ENCODE measurements at places on chromosomes 1 and 21.
A peak's percentile ranks its signal among the peaks of the same experiment; 100 is the strongest.

GRCh38 chr1:171718216-171718615, 23.6 kb downstream of the VAMP4 start:
- DNase-seq: no peak

GRCh38 chr1:223837206-223837605, 8.5 kb downstream of the TP53BP2 start:
- no peak for DNase-seq

- DNase-seq: no peak
These were observed 38.2 kb upstream of the FAM89A start for GRCh38 chr1:231078250-231078649.

DNA sequence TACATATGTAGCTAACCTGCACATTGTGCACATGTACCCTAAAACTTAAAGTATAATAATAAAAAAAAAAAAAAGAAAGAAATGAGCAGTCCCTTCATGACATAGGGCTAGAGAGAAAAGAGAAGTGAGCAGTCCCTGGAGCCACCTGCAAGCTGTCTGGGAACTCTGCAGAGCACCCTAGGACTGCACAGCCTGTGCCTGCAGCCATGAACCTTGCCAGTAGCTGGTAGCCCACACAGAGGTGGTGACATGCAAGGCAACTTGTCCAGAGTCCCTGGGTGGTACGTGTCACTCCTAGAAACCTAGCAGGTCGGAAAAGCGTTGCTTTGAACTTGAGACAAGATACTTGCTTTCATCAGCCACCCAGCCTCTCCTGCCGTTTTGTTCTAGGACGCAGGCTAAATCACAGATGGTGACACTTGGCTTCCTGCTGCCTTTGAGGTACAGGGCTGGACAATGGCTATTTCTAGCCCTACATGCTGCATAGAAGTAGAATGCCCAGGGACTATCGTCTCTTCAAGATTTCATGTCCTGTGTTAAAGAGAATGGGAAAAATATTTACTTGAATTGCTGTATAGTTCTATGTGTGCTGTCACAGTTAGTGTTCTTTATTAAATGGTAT, 260.9 kb downstream of the LTN1 start:
- no peak for DNase-seq

GRCh38 chr1:59355361-59355760, 58.5 kb downstream of the FGGY start:
- DNase-seq: no peak

- no peak for DNase-seq
These were observed 9.4 kb upstream of the UAP1 start for GRCh38 chr1:162551969-162552683.

DNA sequence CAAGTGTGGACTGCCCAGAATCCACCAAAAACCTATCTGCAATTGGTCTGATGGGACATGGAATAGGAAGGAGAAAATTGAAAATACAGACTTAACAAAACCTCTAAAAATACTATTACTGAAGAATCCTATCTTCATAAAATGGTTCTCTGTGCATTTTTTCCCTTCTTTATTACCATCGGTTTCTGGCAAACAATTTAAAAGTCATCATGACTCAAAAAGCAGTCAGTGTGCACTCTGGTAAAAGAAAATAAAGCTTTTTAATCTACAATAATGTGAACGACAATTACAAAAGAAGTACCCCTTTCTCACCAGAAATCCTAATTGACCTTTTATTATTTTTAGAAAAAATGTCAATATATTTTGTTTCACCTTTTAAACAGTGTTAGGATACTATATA, 186.3 kb downstream of the TPR start:
- no peak for DNase-seq

DNA sequence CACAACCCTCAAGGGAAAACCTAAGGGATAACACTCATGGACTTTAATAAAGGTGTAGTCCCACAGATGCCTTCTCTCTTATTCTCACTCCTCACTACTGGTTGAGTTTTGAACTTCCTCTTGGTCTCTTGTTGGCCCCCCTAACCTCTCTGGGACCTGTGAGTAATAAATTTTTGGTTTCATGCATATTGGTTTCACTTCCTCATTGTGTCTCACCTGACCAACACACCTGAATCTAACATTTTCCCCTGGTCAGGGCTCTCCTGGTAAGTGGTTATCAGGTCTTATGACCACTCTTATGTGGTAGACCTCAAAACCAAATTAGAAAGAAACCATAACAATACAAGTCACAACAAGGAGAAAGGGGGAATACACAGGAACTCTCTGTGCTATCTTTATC, 60.5 kb upstream of the PRMT6 start:
- DNase-seq: no peak

DNA sequence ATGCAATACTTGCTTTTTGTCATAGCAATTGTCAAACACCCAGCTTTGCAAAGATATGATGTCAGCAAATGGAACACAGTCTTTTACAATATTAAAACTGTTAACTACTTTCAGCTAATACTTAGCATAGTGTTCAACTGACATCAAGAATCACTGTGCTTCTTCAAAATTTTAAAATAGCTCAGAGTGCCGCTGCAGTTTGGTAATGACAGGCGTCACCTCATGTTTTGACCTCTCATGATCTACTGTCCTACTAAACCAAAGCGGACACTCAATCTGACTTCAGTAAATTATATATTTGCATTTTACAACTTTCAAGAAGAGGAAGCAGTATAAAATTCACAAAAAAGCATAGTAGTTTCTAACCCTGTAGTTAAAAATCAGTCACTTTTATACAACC, 2.0 kb downstream of the FMO1 start:
- no peak for DNase-seq

DNA sequence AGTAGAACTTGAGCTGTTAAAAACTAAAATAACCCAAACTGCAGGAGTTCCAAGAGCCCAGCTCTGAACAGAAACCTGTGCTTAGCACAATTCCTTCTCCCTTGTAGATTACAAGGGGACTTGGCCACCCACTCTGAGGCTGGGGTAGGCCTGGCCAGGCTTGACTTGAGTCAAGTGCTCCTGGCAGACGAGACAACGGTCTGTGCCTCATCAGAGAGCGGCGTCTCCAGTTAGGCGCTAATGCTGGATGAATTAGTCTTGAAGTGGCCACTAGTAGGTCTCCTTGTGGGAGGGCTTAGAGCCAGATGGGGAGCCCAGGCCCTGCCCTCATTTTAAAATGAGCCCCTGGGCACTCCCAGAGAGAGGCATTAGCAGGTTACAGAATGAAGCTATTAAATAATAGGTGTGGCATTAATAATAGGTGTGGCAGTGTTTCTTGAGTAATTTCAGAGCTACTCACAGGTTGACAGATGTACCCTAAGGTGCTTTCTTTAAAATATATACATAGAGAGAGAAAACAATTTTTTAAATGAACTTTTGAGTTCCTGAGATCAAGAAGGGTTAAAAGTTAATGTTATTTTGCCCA, 1.1 kb downstream of the EEIG2 start:
- DNase-seq: peak; percentile 42

DNA sequence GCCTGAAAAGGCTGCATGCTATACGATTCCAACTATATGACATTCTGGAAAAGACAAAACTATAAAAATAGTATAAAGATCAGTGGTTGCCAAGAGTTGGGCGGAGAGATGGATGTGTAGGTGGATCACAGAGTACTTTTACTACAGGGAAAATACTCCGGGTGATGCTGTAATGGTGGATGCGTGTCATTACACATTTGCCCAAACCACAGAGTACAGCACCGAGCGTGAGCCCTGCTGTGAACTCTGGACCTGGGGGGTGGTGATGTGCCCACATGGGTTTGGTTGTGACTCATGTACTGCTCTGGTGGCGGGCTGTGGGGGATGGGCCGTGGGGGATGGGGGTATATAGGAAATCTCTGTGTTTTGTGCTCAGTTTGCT, 162.7 kb upstream of the COL6A1 start:
- DNase-seq: peak; percentile 82

DNA sequence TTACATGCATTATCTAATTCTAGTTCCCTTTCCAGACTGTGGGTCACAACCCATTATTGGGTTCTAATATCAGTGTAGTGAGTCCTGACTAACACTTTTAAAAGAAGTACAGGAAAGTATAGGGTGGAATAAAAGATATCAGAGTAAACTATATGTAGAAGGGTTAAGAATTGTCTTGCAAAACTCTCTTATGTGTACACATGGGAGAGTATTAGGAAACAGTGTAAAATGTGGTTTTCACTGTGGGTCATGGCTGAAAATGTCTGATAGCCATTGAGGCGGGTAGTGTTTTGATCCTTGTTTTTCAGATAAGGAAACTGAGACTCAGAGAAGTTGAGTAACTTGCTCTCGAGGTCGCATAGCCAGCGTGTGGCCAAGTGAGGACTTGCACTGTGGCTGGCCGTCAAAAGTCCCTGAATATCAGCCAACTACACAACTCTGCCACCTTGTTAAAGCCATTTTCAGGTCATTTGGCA, 18.5 kb upstream of the MTARC1 start:
- no peak for DNase-seq

DNA sequence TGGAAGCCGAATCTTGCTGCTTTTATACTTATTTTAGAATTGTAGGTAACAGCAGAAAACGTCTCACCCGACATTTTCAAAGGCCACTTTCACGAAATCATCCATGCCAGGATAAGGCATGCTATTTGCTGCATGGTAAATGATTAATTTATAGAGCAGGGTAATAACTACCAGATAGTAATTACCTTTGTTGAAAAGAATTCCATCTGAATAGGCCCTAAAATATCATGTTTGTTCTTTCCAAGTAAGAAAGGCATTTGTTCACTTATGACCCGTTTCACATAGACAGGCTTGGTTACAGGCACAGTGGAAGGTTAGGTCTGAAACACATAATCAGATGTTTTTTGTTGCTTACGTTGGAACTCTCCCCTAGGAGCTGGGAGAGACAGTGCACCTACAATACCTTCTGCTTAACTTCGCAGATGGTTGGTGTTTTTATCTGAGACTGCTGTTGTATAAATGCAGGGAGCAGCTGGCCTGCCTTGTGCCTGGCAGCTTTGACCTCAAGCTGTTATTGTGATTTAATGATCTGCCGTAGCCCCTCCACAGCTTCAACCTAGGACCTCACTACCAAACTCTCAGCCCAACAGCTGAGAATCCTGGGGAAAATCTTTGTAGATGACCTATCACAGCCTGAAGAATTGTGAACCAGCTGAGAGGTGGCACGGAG, 1.6 kb downstream of the SLC44A3 start:
- DNase-seq: no peak

DNA sequence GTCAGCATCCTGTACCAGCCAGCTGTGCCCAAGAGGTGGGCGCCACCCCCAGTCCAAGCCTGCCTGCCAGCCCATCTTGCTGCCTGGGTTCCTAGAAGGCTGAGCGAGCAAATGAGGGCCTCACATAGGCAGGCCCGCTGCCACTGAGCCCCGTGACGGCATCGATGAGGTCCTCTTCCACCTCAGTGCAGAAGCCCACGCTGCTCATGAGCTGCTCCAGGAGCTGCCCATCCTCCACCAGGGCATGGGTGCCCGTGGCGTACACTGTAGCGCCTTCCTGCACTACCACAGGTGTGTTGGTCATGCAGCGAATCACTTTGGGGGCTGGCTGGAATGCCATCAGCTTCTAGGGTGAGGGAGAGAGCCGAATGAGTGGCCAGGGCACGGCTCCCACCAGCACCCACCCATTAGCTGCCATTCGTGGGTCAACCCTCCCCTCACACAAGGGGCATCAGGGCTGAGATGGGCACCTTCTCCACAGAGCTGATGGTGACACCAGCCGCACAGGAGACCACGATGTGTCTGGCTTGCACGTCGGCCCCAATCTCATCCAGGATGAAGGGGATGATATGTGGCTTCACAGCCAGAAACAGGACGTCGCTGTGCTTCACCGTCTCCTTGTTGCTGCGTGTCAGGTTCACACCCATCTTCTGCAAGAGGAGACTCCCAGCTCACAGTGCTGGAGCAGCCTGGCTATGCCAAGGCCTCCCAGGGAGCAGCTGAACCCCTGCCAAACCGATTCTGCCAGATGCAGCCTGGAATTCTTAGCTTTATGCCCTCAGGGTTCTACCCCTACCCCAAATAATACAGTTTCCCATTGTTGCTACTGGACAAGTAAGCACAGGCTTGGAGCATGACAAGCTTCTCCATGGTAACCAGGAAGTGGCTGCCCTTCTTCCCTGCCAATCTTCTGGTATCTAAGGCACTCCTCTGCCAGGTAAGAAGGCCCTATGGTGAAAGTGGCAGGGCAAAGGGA, 2.0 kb downstream of the PYCR2 start:
- no peak for DNase-seq

DNA sequence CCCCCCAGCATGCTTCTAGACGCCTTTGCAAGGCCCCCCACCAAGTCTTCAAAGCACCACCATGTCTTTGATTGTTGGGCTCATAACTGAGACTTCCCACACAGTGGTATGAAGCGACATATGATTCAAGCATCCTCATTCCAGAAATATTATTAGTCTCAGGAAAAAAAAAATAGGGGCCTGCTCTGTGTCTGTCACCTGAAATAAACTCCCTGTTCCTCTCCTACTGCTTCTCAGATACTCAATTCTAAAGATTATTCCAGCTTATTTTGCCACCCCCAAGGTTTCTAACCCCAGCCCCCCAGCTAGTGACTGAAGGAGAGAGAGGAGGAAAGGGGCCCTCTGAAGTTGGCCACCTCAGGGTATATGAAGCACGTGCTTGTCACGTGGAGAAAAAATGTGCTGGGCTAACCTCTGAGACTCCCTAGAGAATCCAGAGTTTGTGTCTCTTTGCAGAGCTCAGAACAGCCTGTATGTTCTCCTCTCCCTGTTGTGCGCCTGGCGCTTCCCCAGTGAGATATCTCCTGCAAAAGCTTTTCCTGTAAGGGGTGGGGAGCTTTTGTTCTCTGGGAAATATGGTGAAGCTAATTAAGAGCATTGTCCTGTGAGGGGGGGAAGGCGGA, 35.9 kb upstream of the RASAL2 start:
- no peak for DNase-seq

- DNase-seq: no peak
These were observed 45.2 kb downstream of the PKN2 start for GRCh38 chr1:88729297-88729696.

GRCh38 chr1:180540697-180541594, 17.8 kb upstream of the OVAAL start:
- DNase-seq: no peak

DNA sequence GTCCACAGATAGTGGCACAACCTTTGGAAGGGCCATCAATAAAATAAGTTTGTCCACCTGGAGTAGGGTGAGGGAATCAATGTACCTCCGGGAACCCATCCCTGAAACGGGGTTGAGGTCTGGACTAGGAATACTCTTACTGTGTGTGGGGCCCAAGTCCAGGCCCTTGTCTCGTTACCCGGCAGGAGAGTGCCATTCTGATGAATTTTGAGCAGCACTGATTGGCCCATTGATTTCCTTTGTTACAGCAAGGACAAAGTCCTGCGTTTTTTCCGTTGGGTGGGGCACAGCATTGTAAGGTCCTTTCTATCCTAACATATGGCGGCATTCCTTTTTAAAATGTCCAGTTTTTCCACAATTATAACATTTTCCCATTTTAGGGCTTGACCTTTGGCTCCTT, 75.2 kb downstream of the AXDND1 start:
- DNase-seq: no peak
